ENCODE measurements at places on chromosomes 13 and 19.

DNA sequence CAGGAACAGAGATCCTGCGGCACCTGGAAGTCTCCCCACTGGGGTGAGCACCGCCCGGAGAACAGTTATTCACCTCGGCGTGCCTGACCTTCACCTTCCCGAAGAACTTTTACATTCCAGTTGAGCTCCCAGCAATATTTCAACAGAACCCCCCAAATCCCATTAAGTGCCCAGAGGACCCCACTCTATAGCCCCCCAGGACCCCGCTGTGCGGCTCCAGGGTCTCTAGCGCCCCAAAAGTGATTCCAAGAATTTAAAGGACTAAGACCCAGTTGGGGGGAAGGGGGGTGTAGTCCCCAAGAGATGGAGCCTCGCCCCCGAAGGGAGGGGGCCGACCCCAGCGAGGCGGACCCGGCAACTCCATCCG, 480 bp downstream of the GPR108 start:
- no peak for DNase-seq

- DNase-seq: no peak
These were observed 175.1 kb upstream of the KL start for GRCh38 chr13:32840989-32841713.

DNA sequence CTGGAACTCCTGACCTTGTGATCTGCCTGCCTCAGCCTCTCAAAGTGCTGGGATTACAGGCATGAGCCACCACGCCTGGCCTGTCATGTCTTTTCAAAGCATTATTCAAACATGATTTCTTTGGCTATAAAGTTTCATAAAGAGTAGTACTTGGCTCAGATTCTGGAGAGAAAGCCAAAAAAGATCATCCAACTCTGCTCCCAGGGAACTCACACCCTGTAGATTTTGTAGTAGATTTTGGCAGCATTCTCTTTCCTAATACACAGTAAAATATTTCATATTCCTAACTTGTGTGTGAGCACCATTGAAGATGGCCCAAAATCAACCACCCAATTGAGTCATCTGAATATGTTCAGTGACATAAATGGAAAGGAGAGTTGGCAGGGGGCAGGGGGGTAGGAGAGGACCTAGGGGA, 48.4 kb downstream of the CAB39L start:
- DNase-seq: no peak

- DNase-seq: no peak
These were observed 29.8 kb downstream of the ADGRE2 start for GRCh38 chr19:14748601-14749000.

GRCh38 chr13:98416408-98416807, 160.5 kb downstream of the STK24 start:
- DNase-seq: no peak
